ENCODE measurements at places on chromosomes 2 and 18.
A peak's percentile ranks its signal among the peaks of the same experiment; 100 is the strongest.

GRCh38 chr2:239809391-239809790 lies 215.8 kb downstream of the NDUFA10 start:
- DNase-seq: no peak

DNA sequence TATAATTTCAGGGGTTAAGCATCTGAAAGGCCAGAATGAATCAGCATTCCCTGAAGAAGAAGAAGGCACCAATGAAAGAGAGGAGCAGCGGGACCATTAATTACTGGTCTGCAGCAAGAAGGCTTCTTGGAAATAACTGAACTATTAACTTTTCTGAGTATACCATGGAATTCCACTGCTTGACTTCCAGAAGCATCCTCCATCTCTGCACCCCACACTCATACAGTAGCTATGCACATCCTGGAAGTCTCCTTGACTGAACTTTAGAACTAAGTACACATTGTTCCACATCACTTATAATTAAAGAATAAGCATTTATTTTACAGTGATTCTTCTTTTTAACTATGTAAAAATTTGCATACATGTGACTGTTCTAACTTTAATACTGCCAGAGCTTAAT lies 131.5 kb downstream of the PPP1R1C start:
- DNase-seq: no peak

DNA sequence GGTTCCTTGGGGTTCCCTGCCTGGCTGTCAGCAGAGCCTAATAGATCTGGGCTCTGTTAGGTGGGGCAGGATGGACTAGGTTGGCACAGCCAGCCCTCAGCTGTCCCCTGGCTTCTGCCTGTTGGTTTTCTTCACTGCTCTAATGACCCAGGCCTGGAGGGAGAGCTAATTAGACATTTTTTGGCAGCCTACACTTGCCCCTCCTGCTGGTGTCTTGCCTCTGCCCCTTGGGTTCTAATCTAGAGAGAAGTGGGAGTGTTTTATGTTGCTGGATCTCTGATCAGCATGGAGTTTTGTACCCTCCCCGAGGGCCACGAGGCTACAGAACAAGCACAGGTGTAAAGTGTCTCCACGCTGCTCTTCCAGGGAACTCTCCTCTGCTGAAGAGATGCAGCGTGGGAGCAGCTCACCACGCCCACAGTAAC lies 199.4 kb upstream of the RASGRP3 start:
- no peak for DNase-seq

- no peak for DNase-seq
These were observed 135.7 kb downstream of the DIS3L2 start for GRCh38 chr2:232097260-232097659.

DNA sequence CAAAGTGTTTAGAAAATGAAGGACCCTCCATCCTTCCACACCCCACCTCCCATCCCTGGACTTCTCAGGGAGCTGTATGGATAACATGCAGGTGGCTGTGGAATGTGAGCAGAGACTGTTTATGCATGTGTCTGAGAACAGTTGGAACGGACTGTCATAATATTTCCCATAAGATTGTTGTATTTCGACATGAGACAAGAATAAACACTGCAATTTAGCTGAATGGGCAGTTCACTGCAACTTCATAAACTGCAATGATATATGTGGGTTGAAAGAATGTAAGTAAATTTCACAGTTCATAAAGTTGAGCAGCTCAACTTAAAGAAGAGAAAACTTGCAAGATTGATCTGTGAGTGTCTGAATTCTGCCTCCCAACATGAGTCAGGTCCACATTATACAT lies 74.6 kb downstream of the MEP1B start:
- DNase-seq: no peak

DNA sequence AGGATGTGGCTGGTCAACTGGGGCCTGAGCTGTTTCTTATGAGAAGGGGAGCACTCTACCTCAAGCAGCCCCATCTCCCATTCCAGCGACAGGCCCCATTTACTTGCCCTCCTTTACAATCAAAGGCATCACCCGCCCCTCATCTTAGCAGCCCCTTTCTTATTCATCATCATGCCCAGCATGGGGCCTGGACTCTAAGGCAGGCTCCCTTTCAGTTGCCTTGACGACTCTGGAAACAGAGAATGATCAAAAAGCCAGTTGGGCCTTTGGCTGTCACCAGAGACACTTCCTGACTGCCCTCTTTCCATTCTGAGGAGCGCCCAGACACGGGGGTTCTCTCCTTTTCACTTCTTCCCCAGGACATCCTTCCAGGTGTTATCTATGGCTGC lies 11.2 kb downstream of the CELF4 start:
- DNase-seq: no peak

DNA sequence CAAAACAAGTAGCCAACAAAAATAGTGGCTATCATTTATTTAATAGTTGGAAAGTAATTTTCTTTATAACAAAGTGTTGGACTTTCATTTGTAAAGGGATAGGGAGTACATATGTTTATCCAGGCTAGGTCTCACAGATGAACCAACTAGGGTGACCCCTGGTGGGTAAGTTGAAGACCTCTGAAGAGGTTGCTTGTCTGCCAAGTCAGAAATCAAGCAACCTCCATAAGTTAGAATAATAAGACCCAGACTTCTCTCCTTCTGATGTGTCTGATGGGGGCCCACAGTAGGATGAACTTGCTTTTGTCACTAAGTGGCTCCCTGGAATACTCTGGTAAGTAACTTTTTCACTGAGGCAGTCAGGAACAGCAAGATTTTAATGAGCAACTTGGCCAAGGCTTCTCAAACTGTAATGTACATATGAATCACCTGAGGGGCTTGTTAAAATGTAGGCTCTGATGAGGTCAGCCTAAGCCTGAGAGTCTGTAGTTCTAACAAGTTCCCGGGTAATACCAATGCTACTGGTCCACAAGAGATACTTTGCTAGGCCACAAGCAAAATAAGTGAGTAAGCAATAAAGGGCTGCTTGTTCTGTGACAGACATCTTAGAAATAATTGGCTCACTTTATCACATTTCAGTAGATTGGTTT lies 319.6 kb downstream of the PIK3C3 start:
- no peak for DNase-seq

DNA sequence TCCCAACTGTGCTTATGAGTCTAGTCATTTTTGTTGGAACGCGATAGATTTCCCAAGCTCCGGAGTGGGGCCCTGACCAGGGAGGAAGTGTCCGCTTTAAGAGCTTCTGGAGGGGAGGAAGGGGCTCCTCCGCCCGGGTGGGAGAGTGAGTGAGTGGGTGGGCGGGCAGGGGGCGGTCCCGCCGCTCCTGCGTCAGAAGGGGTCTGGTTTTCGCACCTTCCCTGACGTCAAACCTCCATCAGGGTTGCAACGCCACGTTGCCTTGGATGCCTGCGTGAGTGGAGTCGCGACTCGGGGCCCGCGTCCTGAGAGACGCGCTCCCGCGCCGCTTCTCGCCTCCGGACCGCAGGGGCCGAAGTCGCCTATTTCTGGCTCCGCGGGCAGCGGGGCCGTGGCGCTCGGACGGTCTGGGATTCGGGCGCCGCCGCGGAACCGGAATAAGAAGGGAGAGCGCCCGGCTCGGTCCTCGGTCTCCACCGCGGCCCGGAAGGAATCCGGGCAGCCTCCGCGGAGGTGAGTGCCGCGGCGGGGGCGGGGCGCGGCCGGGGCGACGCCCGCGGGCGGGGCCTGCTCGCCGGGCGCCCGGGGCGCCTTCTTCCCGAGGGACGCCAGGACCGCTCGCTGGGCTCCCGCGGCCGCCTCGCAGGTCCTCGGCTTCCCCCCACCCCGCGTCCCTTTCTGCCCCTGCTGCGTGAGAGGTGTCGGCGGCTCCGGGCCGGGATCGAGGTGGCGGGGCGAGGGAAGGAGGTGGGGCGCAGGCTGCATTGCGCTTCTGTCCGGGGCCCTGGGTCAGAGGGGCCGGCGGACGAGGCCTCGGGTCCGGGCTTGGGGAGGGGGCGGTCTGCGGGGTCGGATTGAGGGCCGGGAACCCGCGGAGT lies at the start of gene ZDBF2:
Gene ZDBF2, plus strand, starts transcription at position 230 of the 878 bp plus-strand sequence. CDS start 7,187 bp downstream, outside the sequence.
- peak; percentile 39 for DNase-seq

DNA sequence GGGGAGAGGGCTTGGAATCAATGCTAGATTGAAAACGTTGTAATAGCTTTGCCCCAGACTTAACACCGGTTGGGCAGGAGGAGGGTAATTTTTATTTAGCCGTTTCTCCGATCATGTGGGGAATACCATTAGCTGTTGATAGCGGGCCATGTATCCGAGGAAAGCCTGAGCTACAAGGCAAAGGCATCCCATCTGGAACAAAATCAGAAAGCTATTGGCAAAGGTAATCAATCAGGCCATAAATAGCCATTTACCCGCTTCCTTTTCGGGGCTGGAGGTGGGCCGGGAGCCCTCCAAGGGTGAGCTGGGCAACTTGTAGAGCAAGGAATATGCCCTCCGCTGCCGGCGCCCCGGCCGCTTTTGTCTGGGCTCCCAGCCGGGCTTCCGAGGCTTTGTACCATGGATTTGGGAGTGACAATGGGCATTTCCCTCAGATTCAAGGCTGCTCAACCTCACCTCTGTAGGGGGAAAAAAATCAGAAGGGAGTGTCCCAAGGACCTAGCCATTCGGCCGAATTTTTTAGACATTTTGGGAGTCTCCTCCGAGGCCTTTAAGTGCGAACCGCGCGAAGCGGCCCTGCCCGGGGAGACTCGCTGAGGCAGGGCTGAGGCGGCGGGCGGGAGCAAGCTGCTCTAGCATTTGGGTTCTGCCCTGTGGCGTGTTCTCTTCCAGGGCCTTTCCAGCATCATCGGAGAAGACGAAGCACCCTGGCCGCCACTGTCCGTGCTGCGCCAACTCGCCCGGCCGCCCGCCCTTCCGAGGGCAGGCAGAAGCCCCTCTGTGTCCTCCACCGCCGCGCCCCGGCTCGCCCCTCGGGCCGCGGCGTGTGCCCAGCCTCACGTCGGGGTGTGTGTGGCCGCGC lies 1.1 kb upstream of the HOXD9 start:
- no peak for DNase-seq

GRCh38 chr2:19649142-19649541 lies 252.6 kb downstream of the TTC32 start:
- no peak for DNase-seq

DNA sequence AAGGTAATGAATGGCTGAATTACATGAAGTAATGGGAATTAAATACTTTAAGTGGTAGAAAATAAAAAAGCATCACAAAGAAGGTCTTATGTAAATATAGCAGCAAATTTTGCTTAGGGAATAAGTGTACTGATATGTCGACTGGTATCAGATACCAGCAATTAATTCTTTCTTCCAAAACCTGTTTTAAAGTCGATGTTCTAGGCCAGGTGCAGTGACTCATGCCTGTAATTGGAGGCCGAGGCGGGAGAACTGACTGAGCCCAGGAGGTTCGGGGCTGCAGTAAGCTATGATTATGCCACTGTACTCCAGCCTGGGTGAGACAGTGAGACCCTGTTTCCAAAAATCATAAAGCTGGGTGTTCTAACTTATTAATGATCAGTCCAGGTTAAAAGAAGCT lies 30.3 kb downstream of the SP3 start:
- no peak for DNase-seq
